NCI-H1105 treated with DMSO at 0.1 percent for 48 hours (cell line): ENCODE measurements at places on chromosomes 5 and 9.

DNA sequence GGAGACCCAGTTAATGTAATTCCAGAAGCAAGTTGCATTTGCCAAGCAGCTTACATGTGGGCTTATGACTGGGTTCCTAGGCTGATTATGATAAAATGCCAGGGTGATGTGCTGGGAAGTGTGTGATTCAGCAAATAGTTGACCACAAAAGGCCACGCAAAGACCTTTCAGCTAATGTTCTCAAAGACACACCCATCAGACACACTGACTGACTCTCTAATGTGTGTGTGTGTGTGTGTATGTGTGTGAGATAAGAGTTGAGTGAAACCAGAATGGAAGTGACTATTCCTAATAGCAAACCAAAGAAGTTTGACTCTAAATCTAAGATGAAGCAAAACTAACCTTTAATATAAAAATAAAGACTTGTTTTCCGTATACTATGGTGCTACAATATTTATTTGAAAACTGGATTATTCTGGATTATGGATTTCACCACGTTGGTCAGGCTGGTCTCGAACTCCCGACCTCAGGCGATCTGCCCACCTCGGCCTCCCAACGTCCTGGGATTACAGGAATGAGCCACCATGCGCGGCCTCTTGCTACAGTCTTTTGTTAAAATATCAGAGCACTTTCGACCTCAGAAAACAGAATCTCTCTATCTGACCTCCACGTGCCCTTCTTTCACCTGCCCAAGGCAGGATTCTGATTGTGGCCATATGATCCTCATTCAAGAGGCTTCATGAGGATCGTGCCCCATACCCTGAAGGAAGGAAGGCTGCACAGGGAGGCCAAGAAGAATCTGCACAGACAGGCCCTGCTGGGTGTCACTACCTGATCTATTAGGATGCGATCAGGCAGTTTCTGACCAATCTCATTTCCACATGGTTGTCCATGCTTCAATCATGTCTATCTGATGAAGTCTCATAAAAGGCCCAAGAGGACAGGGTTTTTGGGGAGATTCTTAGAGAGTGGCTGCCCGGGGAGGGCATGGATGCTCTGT is 75.6 kb downstream of the USP20 start:
- no peak for DNase-seq

- no peak for DNase-seq
Measured at GRCh38 chr5:34903260-34903659, 12.0 kb downstream of the RAD1 start.

GRCh38 chr5:124061663-124062062 is 549.7 kb downstream of the CSNK1G3 start:
- DNase-seq: peak; percentile 92

DNA sequence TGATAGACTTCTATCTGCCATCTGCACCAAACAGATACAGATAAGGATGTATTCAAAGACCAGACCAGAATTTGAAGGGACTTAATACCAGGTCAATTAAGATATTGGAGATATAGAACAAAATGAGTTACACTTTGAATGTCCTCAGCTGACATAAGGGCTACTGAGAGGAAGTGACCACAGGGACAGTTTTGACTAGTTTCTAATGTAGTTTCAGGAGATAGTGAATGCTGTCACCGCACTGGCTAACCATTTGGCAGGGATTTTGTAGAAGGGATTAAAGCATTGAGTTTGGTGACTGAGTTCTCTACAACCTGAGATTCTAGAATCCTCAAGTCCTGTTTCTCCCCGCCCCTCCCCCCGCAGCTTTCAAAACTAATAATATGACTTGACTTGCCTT is 22.7 kb downstream of the CCNH start:
- no peak for DNase-seq

GRCh38 chr5:67215519-67216471 is 19.2 kb upstream of the CD180 start:
- no peak for DNase-seq

GRCh38 chr9:133819923-133820322 is 81.8 kb upstream of the SARDH start:
- no peak for DNase-seq

GRCh38 chr5:146073239-146073900 is 32.0 kb downstream of the PLAC8L1 start:
- DNase-seq: no peak

DNA sequence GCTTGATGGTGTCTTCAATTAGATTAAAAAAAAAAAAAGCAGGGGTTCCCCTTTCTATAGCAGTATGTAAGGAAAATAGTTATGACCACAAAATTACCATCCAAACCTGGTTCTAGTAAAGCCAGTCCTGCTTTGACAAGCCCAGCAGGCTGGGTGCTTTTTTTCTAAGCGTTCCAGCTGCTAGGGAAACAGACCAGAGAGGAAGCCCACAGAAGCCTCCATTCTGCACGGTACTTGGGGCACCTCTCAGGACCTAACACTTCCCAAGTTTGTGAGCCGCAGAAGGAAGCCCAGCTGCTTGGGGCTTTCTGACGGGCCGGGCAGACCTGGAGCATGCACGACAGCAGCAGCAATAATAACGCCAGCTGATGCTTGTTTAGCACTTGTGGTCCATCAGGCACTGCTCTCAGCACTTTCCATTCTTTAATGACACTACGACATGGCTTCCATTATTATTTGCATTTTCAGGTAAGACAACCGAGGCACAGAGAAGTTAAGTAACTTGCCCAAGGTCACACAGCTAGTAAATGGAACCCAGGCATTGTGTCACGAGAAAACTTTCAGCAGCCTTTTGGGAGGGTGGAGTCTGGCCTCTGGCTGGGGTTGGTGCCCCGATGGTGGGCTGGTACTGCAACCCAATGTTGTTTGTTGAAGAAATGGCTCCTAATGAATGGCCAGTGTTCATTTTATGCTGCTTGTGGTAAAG is 15.4 kb downstream of the LMX1B start:
- DNase-seq: no peak

- no peak for DNase-seq
Measured at GRCh38 chr9:398085-398484, 183.4 kb downstream of the DOCK8 start.

- DNase-seq: peak; percentile 99
Measured at GRCh38 chr9:114908104-114908622, 22.2 kb downstream of the TNFSF8 start.

DNA sequence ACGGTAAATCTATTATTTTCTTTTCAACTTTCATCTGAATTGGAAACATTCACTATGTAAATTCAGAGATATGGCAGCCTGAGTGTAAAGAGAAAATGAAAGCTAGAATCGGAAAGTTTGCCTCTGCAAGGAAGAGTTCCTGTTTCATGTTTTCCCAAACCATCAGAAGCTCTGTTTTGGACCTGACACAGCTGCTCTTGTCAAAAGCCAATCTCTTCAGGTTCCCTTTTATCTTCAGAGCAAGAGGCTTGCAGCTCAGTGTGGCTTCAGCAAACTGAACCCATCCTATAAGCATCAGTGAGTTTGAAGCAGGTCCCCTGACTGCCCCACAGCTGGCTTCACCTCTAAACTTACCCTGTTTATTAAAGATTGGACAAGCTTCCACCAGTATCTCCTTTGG is 1099.7 kb downstream of the DTWD2 start:
- DNase-seq: no peak

DNA sequence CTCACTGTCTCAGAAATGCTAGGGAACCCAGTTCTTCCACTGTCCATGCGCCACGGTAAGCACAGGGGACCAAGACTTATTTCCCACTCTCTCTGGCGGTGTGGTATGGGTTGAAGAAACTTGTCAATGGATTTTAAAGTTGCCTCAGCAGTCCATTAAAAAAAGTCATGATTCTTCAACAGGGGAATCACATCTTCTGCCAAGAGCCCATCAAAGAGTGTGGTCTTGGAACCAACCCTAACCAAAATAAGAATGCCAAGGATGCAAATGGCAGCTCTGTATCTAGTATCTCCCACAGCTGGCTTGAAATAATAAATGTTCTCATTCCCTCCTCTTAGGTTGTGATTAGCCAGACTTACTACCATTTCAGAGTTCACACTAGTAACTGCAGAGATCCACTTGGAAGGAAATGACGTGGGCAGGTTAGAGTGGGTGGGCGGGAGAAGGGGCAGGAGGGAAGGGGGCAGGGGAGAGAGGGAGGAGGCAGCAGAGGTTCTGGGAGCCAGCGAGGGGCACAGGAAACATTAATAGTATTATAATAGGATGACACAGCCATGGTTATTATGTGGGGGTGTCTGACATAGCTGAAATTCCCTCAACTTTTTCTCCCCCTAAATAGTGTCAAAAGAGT is 17.6 kb downstream of the PTCH1 start:
- no peak for DNase-seq

- no peak for DNase-seq
Measured at GRCh38 chr5:138951986-138952735, 77.0 kb upstream of the LRRTM2 start.

DNA sequence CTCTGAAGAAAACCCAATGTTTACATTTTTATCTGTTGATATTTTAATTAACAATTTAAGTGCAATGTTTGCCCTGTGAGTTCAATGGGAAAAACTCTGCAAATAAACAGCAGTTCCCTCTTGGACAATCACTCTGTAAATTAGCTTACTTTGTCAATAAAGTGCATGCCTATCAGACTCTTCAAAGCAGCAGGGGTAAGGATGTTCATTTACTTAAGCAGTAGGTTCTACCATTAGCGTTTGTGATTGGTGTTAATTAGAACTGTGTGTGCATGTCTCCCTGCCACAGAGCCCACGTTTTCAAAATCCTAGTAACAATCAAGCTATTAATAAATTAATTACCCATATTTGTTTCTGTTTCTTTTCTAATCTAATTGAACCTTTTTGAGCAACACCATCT is 1921.6 kb upstream of the WWC1 start:
- DNase-seq: no peak
